ENCODE measurements at places on chromosomes 16 and 17.

GRCh38 chr16:49150341-49150740 lies 131.3 kb downstream of the CBLN1 start:
- peak; percentile 29 for DNase-seq

DNA sequence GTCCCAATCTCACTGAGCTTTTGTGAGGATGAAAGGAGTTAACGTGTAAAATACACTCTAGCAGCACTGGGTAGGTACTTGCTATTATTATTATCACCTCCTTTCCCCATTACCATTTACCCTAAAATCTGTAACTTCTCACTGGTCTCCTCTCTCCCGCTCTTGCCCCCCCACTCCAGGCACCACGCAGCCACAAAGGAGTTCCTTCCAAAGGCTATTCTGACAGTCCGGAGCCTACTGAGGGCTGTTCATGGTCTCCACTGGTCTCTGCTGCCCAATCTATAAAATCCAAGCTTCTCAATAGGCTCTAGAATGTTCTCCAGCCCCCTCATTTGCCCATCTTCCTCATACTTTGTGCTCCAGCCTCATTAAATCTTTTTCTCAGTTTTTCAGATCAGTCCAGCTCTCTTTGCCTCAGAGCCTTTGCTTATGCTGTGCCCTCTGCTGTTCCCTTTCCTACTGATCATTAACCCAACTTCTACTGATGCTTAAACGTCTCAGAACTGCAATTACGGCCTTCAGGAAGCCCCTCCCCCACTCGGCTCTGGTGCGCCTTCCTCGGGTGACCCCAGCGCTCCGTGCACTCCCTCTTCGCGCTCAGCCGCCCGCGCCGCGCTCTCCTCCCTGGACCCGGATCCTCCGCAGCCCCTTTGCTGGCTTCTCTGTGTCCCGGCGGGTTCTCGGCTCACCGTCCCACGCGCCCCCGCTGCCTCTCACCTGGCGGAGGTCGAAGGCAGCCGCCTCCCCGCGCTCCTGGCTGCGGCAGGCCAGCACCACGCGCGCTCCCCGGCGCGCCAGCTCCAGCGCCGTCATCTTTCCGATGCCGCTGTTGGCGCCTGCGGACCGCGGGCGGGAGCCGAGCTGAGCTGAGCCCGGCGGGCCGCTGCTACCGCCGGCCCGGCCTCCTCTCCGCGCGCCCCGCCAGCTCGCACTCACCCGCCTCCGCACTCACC lies 737 bp downstream of the DHRS13 start:
- peak; percentile 77 for DNase-seq

DNA sequence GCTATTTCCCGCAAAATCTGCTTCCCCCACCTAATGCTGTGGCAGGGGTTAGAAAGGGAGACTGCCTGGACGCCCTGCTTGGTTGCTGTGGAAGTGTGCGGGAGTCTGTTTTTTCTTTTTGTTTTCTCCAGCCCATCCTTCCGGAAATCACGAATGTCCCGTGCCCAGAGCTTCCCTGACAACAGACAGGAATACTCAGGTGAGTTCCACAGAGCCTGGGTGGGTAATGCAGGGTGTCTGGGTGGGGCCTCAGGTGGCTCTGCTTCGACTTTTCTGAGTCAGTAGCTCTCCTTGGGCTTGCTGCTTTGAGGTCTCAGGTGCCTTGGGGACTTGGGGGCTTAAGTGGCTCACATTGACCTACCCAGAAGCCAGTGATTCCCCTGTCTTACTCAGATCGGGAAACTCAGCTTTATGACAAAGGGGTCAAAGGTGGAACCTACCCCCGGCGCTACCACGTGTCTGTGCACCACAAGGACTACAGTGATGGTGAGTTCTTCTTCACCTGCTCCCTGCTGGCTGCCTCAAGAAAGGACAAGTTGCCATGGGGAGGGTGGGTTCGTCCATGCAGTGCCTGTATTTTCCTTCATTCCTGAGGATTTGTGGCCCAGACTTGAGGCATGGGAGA lies 11.4 kb downstream of the LIMD2 start:
- no peak for DNase-seq

- no peak for DNase-seq
Measured at GRCh38 chr17:49787884-49788477, 500 bp upstream of the KAT7 start.

GRCh38 chr16:67770346-67770991 lies 35.9 kb downstream of the RANBP10 start:
- no peak for DNase-seq

- no peak for DNase-seq
Measured at GRCh38 chr16:200388-200787, 20.1 kb downstream of the HBQ1 start.
